Breast epithelium (tissue), 4 donors: ENCODE measurements at places on chromosomes 4 and X. TPM values are rescaled to one million over a fixed set of nuclear protein-coding genes. Genes with fewer than 3 reads are reported as not detected.

DNA sequence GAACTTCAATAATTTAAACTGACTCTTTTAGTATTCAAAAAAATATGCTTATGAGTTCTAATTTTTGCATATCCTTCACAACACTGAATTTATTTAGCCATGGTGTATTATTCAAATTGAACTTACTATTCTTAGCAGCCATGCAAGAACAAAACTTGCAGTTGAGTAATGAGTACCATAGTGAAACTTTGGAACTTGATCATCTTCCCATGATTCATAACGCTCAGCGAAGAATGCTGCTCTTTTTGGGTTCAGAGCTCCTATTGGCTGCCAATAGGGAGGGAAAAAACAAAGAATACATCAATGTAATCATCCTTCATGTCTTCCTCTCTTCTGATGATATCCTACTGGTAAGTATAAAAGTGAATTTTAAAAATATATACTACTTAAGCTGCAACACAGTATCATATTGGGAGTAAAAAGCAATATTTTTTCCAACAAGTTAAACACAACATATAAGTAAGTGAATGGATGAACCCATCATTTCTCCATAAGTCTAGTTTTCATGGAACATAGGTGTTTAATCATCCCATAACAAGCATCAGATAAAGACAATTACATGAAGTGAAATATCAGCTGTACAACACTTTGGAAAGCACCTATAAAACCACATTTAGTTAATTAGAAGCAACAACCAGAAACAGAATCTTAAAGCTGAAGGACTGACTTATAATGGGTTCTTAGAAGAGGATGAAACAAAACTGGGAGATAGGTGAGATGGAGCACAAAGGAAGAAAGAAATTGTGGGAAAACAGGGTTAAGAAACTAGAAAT is 145.2 kb upstream of the MAB21L2 start:
- no peak for DNase-seq

DNA sequence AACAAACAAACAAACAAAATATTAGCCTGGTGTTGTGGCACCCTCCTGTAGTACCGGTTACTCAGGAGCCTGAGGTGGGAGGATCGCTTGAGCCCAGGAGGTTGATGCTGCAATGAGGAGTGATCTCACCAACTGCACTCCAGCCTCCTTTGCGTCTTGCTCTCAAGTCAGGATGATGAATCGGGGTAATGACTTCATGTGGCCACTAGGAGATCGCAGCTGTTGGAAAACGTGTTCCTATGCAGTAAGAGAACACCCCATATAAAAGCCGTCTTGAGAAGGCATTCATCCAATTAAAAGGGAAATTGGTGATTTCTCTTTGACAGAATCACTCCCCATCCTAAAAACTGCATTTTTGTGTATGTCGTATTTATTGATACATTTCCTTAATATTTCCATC is 6.9 kb downstream of the CCNB3 start:
- DNase-seq: no peak

DNA sequence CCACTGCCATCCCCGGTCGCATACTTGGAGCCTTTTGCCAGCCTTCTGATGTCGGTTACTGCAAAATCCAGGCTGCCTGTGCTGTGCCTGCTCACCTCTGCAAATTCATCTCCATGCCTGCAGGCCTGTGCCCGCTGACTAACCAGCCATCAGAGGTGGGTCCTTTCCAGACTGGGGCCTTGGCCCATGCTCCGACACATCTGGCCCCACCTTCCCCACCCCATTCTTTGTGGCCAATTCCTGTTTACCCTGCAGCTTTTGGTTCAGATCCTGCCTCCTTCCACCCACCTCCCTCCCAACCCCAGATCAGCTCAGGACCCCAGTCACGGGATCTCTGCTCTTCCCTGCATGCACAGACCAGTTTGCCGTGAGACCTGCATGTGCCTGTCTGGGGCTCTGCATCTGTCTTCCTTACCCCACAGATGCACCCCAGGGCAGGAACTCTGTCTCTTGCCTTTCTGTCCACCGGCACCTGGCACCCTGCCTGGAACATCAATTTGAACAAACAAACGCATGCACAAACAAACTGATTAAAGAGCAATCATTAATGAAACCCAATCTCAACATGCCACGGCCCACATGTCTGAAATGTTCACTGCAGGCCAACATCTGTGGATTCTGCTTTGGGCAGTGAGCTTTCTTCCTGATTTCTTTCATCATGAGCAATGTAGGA is 112.8 kb upstream of the PSAPL1 start:
- no peak for DNase-seq

DNA sequence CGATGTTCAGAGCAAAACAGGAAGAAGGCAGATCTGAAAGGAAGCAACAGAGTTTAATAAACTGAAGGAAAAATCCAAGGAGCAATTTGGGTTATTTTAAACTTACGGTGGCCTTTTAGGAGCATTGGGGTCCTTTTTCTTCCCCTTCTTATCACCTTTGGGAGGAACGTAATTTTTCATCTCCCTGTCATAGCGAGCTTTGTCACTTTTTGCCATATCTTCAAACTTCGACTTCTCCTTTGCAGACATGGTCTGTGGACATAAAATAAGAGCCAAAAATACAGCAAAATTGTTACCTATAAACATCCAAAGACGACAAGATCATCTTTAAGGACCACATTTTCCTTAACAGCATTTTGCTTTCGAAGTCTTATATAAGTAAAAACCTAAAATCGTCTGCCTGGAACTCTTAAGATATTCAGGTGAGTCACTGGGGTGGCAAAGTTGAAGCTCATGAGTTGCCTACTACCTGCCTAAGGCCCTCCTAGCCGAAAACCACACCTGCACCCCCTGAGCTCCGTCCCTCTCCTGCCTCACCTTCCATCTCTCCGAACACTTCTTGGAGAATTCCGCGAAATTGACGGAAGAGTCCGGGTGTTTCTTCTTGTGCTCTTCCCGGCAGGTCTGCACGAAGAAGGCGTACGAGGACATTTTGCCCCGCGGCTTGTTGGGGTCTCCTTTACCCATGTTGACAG is 1.0 kb downstream of the HMGB2 start:
- DNase-seq: no peak

GRCh38 chr4:107129076-107129475 is 93.0 kb upstream of the DKK2 start:
- no peak for DNase-seq

GRCh38 chrX:46587158-46587557 is 13.6 kb downstream of the CHST7 start:
- no peak for DNase-seq

The EDNRA gene
- total RNA-seq: 2.6 TPM

The NSDHL gene
- total RNA-seq: 20.8 TPM

DNA sequence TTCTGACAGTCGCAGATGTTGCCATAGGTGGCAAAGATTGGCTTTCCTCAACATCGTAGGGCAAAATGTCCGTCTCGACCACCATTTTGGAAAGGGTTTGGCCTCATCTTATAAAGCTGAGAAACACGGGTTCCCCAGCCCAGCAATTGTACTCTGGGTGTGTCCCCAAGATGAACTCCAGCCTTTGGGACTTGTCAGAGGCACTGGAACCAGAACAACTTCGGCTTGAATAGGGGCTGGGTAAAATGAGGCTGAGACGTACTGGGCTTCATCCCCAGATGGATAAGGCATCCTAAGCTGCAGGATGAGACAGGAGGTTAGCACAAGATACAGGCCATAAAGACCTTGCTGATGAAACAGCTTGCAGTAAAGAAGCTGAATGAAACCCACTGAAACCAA is 151.9 kb downstream of the CRLF2 start:
- DNase-seq: peak; percentile 5

The SLC10A6 gene
- 4.0 TPM for total RNA-seq

DNA sequence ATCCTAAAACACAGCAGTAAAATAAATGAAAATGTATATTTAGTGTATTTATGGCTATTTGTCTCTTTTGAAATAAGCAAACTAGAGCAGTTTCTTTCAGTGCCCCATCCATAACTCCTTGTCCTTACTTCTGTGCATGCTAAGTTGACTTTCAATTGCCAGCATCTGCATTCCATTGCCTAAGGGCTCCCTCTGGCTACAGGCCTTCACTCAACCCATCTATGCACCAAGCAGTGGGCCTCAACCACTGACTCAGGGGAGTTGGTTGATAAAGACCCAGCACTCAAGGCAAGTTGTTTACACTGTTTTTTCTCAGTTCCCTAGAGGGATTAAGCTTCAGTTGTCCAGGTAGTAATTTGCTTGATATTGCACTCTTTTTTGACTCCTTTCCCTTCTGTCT is 265.7 kb downstream of the IQCM start:
- no peak for DNase-seq

DNA sequence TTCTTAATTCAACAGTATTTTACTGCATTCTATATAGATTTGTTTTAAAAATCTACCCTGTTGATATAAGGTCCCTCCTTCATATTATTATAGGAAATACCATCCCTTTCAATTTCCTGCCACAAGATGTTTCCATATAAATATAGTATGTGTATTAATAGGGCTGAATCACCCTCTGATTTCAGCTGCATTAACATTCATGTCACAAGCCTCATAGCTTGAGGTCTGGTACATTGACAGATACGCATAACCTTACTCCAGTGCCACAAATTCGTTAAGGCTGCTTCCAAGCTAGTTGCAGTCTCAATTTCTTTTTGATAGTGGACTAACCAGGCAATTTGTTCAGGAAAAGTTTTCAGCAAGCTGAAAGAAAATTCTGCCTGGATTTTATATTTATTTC is 128.4 kb downstream of the KLHL34 start:
- no peak for DNase-seq

DNA sequence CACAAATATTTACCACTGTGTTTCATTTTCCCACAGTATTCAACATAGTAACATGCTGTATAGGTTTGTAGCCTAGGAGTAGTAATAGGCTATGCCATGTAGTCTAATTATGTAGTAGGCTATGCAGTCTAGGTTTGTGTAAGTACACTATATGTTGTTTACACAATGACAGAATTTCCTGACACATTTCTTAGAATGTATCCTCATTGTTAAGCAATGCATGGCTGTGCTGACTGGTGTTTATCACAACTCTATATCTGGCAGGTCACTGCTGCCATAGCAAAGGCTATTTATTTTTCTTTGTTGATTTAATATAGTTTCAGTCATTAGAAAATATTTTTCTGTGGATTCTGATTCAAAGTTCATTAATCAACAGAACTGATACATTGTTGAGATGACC is 108.3 kb upstream of the TEX13A start:
- no peak for DNase-seq

GRCh38 chr4:184232202-184232601 is 14.5 kb upstream of the ENPP6 start:
- DNase-seq: no peak

The TIGD2 gene
- 8.8 TPM for total RNA-seq

The NHS gene
- 8.5 TPM for total RNA-seq

- no peak for DNase-seq
Observed at GRCh38 chrX:115372152-115372551, 82.6 kb downstream of the LUZP4 start.

GRCh38 chr4:168928346-168928745 is 81.7 kb downstream of the CBR4 start:
- DNase-seq: no peak

The TLR7 gene
- 1.3 TPM for total RNA-seq
